Ammon's horn (tissue), 1 donor: ENCODE measurements at places on chromosomes 1 and 21.

DNA sequence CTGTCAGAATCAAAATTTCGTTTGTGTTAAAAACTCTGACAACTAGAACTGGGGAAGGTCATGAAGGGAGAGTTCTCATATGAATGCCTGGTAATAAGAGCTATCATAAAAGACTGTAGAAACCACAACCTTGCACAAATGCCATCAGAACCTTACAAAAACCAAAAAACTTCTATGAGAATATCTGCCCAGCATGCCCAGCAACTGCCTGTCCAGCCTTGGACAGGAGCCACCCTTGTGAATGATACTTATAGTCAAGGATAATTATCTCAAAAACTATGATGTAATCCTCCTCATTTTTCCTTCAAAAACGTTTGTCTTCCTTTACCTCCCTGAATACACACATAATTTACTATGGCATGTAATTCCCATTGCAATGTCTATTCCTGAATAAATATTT is 53.4 kb upstream of the C1orf185 start:
- no peak for DNase-seq

GRCh38 chr1:118716775-118717174 is 271.4 kb downstream of the TBX15 start:
- DNase-seq = no peak

DNA sequence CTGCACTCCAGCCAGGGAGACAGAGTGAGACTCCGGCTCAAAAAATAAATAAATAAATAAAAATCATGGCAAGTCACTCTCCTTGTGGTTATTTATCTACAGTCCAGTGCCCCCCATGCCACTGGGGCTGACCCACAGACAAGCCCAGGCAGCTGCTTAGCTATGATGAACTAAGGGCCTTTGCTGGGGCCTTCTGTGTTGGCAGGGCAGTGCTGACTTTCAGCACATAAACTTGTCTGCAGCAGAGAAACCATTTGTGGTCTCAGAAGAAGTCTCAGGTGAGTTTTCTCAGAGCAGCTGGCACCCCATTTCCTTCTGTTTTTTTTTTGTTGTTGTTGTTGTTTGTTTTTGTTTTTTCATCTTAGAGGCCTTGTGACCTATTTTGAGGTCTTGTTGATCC is 20.9 kb upstream of the CFHR4 start:
- DNase-seq = no peak

GRCh38 chr1:198788561-198789064 is 149.8 kb downstream of the PTPRC start:
- DNase-seq = peak; percentile 26

GRCh38 chr1:232557096-232557495 is 72.8 kb downstream of the SIPA1L2 start:
- no peak for DNase-seq

DNA sequence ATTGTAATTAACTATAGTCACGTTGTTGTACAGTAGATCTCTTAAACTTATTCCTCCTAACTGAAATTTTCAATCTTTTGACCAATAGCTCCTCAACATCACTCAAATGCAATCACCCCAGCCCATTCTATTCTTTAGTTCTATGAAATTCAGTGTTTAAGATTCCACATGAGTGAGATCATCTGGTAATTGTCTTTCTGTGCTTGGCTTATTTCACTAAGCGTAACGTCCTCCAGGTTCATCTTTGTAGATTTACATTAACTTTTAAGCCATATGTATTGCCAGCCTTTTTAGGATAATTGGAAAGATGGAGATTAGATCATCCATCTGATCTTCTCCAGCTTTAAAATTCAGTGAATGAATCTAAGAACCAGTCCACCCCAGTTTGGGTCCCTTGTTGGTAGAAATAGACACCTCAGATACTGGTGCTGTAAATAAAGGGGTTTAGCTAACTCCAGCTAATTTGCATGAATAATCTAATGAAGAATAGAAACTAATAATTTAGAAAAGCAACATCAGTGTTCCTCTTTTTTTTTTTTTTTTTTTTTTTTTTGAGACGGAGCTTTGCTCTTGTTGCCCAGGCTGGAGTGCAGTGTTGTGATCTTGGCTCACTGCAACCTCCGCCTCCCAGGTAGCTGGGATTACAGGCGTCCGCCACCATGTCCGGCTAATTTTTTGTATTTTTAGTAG is 7.0 kb downstream of the S100A10 start:
- DNase-seq = no peak

GRCh38 chr1:53501065-53502005 is 42.1 kb downstream of the DMRTB1 start:
- no peak for DNase-seq

GRCh38 chr1:234484218-234484617 is 5.2 kb upstream of the TARBP1 start:
- DNase-seq = no peak

GRCh38 chr1:24905979-24906720 is 23.9 kb downstream of the RUNX3 start:
- DNase-seq = no peak

GRCh38 chr1:25028907-25029599 is 99.0 kb upstream of the RUNX3 start:
- DNase-seq = no peak

- no peak for DNase-seq
Observed at GRCh38 chr1:215875236-215875635, 308.1 kb downstream of the KCTD3 start.

DNA sequence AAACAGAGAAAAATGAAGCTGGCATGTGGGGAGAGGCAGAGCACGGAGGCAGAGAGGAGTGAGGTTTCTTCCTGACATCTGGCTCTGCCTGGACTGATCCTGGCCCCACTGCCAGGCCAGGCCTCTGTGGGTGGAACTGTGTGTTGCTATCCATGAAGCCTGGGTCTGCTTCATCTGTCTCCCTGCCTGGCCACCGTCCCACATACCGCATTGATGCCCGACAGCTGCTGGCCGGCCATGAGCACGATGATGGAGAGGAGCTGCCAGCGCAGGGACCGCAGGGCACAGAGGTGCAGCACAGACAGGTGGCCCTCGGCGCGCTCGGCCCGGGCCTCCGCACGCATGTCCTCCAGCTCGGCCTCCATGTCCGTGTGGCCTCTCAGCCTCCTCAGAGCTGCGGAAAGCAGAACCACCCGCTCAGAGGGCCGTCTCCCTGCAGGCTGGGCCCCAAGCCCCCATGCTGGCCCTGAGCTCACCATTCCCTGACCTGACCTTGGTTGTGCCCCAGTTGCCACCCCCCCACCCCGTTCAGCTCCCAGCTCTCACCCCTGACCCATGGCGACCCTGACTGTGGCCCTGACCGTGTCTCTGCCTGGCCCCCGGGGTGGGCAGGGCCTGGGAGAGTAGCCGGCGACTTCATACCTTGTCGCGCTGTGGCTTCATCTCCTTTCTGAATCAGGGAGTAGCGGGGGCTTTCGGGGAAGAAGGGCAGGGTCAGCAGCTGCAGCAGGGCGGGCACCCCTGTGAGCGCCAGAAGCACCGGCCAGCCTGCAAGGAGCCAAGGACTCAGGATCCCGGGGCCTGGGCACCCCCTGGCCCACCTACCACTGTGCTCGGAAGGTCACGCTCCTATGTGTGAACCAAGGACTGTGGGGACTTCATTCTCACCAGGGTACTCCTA is 11.5 kb downstream of the SLC2A7 start:
- no peak for DNase-seq

DNA sequence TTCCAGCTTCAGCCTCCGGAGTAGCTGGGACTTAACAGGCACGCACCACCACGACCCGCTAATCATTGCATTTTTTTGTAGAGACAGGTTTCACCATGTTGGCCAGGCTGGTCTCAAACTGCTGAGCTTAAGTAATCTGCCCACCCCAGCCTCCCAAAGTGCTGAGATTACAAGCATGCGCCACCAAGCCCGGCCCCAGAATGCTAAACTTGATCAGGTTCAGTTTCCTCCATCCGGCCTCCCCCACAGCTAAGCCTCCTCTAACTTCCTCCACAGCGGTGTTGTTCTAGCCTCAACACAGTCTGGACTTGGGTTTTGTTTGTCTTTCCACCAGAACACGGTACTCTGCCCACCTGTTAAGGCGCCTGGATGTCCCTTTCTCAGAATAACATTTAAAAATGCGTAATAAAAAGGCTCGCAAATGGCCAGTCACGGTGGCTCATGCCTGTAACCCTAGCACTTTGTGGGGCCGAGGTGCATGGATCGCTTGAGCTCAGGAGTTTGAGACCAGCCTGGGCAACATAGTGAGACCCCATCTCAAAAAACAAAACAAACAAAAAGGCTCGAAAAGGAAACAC is 2.4 kb downstream of the PARP1 start:
- no peak for DNase-seq

DNA sequence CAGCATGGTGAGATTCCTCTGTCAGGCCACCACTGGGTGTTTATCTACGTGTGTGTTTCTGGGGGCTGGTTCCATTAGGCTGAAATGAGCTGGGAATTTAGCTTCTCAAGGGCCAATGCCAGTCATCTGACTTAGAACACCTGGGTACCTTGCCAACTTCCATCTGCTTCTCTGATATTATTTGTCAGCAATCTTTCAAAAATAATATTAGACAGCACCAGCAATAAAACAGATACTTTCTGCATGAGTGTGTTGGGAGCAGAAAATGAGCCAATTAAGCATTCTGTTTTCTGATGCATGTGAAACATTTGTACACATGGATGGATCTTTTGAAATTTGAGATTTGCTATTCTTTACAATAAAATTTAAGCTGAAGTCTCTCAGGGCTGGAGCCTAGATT is 124.1 kb downstream of the RYR2 start:
- no peak for DNase-seq

- no peak for DNase-seq
Observed at GRCh38 chr1:11341901-11342552, 69.0 kb downstream of the UBIAD1 start.

- peak; percentile 78 for DNase-seq
Observed at GRCh38 chr1:248852481-248853405, 6.1 kb downstream of the ZNF692 start.
